ENCODE measurements at places on chromosomes 1 and 21. TPM values are rescaled to one million over a fixed set of nuclear protein-coding genes. Genes with fewer than 3 reads are reported as not detected.
A peak's percentile ranks its signal among the peaks of the same experiment; 100 is the strongest.

Gene CNTN2
- not detected for total RNA-seq

Gene COG2
- 46.9 TPM for total RNA-seq

Gene NEGR1
- not detected for total RNA-seq

Gene MARCKSL1
- 159 TPM for total RNA-seq

- peaks cover 36% of the 10 kb centered on the region for H3K4me1 ChIP-seq
- DNase-seq = no peak
- peak overlapping the region; percentile 78 for H3K27ac ChIP-seq
- H3K36me3 ChIP-seq = no peaks in the 10 kb centered on the region
- H3K4me3 ChIP-seq = no peak overlapping the region
These were observed 25.6 kb upstream of the A3GALT2 start for GRCh38 chr1:33346533-33346926.

DNA sequence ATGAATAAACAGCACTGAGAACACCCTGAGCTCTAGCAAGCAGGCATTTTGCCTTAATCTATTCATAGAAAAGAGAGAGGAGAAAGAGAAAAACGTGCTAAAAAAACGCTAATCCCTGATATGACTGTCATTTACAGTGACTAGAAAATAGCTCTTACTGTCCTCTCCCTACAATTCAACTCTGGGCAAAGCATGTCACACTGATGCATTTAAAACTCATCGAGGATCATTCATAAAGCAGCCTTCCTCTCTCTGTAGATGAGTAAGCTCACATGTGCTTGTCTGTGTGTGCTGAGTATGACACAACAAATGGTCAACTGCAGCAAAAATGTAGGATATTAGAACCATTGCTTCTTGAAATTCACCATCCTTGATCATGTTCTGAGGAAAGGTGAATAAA is 109.0 kb downstream of the SGIP1 start:
- DNase-seq = no peak
- H3K4me1 ChIP-seq = no peaks in the 10 kb centered on the region
- H3K27me3 ChIP-seq = no peaks in the 10 kb centered on the region
- no peaks in the 10 kb centered on the region for H3K36me3 ChIP-seq

DNA sequence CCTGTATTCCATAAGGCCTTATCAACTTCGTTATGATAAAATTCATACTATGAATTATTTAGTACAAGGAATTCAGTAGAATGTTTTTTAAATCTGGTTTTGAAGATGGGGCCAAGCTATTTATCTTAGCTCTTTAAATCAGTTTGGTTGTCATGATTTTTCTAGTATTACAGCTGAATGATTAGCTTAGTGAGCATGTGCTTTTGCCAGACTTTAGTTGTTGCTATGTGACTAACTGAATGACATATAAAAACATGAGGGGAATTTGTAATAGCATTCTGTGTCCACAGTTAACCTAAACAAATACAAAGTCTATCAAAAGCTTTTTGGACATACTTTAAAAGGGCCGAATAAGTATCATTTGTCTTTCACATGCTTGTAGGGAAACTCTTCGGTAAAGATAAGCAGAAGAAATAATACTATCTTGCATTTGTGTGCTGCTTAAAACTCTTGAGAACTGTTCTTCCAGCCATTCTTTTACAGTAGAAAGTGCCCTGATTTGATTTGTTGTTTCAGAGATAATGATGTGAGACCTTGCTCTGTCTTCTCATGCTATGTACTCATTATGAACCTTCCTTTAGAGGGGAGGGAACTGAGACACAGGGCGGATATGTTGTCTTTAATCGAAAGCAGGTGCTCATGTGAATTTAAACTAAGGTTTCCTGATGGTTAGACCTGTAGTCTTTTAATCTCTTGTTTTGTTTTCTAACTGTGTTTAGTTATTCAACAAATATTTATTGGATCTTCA is 18.8 kb downstream of the NEK7 start:
- H3K4me3 ChIP-seq = no peak overlapping the region
- no peaks in the 10 kb centered on the region for H3K36me3 ChIP-seq
- no peaks in the 10 kb centered on the region for H3K4me1 ChIP-seq

All from Caco-2 (cell line).